ENCODE measurements at places on chromosomes 5 and 9.

DNA sequence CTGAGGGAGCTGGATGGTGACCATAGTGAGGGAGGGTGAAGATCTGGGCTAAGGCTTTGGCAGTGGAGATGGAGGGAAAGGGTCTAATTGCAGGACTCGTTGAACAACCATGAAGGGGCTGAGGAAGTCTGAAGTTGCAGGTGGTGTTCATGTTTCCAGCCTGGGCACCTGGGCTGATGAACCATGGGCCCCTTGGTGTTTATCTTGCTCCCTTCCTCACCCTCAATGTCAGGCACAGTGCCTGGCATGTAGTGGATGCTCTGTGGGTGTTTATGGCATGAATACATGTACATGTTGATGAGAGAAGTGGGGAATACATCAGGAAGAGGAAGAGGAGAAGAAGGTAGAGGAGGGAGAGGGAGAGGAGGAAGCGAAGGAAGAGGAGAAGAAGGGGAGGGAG, 31.3 kb upstream of the COL15A1 start:
- no peak for ATAC-seq

DNA sequence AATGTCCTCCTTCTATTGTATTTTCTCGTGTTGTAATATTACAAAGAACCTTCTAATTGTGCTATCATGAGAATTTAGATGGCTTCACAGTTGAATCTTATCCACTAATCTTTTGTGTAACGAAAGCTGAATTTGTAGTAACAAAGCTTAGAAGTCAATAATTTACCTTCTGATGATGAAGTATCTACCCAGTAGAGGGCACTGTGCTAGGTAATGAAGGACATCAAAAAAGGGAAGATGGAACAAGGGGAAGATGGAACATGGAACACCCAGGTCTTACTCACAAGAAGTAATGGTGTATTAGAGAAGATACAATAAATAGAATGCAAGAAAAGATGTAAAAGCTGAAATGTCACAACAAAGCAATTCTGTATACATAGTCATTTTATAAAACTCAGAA, 131.0 kb upstream of the CCNG1 start:
- ATAC-seq = no peak

- no peak for ATAC-seq
Measured at GRCh38 chr9:111108946-111109345, 70.7 kb upstream of the LPAR1 start.

DNA sequence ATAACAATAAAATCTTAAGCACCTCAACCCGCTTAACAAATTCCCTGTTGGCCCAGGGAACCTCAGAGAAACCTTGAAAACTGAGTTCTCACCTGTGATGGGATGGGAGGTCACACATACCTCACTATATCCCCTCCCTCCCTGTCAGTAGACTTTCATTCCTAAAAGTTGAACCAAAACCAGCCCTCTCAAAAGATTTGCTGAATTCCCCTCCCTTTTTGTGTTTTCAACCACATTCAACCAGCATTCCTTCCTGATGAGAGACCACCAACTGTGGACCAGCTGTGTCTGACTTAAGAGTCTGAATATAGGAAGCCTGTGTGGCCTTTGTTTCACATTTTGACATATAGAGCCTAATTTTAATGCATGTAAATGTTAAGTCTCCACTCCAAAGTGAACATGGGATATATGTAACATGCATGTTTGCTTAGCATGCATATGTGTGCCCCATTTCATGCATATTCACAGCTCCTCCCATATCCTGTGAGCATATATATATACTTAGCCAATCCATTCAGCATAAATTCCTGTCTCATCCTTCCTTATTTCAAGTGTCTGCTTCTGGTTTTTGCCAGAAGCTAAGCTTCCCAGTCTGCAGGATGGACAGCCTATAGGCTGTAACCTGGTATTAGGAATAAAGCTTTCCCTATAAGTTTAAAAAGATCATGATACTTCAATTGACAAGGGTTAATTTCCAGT, 604.6 kb downstream of the PTPRD start:
- ATAC-seq = no peak

DNA sequence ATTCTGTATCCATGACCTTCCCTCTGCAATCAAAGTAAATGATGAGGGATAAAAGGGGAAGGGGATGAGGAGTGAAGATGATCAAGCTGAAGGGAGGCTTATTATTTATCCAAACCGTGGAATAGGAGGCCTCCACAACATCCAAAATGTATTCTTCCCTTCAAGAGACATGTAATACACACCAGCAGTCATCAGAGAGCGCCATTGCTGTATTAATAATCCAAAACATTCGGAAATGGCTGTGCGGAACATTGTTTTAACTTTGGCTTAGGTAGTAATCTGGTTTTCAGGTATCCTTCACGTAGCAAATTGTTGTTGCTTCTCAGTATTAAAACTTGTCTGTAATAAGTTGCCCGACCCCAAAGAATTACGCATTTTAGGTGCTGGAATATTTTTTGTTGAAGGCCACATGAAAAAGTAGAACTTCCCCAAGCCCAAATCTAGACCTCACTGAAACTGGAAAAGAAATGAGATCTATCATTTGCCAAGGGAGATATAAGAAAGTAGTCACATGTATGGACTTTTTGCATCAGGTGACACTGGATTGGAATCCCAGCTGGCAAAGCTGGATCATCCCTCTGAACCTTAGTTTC, 2.6 kb upstream of the BOD1 start:
- ATAC-seq = no peak

DNA sequence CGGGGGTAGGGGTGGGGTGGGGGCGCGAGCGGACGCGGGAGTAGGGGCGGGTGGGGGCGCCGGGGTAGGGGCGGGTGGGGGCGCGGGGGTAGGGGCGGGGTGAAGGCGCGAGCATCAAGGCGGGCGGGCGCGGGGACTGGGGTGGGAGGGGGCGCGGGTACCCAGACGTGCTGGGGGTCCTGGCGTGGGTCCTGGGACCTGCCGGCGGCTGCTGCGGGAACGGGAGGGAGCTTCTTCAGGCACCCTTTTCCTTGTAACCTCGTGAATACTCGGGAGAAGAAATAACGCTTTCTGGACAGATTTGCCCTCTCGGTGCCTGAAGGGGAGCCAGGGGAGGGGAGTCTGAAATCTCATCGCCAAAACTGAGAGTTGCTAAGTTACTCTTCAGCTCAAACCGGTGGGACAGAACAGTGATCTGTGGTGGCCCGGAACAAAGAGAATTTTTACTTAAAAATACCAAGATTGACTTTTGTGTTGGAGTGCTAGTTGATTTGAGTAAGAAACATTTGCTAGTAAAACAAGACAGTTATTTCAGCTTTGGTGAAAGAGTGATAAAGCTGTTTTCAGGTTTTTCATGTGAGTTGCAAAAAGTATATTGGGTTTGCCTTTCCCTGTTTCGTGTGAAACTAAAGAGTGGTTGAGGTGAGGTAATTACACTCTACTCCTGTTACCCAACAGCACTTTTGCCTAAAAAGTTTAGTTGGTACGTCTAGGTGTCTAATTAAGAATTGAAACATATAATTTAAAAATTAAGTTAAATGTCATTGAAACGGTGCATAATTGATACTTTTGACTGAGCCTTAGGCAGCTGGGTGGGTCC, 643 bp downstream of the PLEKHG4B start:
- no peak for ATAC-seq

DNA sequence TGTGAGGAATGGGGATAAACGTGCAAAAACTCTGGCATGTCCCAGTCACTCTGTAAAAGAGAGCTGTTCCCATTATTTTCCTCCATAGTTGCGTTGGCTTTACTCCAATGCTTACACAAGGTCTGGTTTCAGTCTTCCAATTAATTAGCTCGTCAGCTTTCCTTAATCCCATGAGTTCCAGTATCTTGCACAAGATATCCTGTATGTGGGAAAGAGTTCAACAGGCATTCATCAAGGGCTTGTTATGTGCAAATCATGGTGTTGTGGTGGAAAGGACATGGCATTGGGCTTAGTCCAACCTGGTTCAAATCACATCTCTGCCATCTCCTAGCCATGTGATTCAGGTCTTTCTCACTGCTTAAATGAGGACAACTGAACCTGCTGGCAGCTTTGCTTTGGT, 77.5 kb upstream of the PANK3 start:
- ATAC-seq = no peak

DNA sequence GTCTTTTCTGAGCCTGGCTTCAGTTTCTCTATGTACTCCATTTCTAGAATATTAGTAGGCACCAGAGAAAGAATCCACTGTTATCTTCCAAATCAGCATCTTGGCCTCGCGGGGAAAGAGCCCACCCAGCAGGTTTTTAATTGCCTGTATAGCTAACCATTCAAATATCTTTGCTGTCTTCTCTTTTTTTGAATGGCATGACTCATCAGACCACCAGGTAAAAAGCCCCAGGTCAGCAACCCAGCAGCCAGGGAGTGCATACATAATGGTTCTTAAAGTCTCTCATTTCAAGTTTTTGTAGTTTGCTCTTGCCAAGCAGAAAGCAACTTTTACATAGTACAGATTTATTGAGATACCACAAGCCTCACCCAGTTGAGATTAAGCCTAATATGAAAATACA, 50.7 kb downstream of the TMEM167A start:
- no peak for ATAC-seq

DNA sequence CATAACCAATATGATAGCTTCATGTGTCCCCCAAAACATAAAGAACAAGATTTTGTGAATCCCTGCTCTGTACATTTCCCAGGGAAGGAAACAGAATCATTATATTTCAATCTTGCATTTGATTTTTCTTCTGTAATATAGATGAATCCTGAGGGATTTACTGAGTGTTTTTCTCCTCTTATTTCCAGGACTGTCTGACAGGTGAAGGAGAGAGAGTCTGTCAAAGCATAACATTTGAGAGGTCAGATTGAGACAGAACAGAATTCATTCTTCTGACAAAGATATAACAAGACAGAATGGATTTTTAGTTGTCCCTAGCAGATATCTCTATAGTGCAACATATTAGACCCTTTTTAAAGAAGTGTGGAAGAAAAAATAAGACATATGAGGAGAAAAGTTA, 354.5 kb upstream of the IZUMO3 start:
- no peak for ATAC-seq

- ATAC-seq = no peak
Measured at GRCh38 chr9:112640311-112640710, 77.6 kb downstream of the INIP start.

DNA sequence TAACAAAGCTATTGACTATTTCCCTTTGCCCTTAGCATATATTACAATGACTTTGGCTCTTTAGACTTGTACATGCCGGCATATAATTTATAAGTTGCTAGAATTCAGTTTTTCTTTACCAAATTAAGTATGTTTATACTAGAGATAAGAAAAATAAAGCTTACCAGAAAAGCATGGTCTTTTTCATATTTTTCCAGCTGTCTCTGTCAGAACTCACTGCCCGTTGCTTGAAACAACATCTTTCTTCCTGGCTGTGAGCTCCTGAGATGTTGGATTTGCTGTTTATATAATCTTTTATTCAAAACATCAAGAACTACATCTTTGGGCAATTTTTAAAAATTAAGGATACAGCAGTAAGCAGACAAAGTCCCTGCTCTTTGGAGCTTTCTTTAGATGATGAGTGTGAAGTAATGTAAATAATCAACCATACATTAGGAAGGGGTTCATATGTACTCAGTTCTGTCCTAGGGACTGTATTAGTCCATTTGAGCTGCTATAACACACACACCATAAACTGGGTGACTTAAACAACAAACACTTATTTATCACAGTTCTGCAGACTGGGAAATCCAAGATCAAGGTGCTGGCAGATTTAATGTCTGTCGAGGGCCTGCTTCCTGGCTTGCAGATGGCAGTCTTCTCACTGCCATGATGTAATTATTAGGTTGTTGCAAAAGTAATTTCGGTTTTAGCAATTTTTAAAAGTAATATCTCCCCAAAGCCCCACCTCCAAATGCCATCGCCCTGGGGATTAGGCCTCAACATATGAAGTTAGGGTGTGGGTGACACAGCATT, 45.4 kb upstream of the RANBP3L start:
- no peak for ATAC-seq
